Activated CD4-positive, alpha-beta T cell treated with anti-CD3 and anti-CD28 coated beads, Interleukin-2, Interleukin-4, amounts not matched to agents 100 ng/mL and 50 ng/mL, durations not matched to agents 16 hours and 8 hours (primary cell): ENCODE measurements at places on chromosomes 2 and 18.

- DNase-seq = no peak
Measured at GRCh38 chr2:218270721-218271486, 585 bp downstream of the PNKD start.

GRCh38 chr2:99336804-99337112 is 431 bp upstream of the EIF5B start:
- no peak for DNase-seq

DNA sequence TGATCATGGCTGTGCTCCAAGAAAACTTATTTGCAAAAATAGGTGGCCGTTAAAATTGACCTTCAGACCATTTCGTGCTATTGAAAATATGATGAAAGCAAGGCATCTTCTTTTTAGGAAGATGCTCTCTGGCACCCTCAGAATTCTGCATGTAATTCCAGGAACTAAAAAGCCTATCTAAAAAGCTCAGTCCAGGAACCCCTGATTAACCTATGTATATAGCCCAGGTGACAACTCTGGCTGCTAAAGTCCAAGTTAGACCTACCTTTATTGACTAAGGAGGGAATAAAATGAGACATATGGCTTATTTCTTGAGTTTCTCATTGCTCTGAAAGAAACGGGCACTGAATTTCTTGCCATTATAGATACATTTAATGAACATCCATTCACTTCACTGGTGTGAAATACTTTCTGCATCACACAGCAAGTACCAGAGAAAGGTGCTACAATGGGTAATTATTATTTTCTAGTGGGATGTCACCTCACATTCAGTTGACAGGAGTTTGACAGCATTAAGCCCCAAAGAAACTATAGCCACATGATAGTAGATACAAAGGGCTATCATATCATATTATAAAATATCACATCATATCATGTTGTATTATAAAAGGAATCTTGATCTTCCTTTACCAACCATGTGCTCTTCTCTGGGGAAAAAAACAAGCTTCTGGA is 83.8 kb downstream of the EPHA4 start:
- DNase-seq = no peak

DNA sequence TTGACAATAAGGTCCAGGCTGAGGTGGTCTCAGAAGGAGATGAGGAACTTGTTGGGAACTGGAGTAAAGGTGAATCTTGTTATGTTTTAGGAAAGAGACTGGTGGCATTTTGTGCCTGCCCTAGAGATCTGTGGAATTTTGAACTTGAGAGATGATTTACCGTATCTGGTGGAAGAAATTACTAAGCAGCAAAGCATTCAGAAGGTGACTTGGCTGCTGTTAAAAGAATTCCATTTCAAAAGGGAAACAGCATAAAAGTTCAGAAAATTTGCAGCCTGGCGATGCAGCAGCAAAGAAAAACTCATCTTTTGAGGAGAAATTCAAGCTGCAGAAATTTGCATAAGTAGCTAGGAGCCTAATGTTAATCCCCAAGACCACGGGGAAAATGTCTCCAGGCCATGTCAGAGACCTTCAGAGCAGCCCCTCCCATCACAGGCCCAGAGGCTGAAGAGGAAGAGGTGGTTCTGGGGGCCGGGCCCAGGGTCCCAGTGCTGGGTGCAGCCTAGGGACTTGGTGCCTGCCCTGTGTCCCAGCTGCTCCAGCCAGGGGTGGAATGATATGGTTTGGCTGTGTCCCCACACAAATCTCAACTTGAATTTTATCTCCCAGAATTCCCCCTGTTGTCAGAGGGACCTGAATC is 73.5 kb downstream of the FIGN start:
- DNase-seq = no peak

DNA sequence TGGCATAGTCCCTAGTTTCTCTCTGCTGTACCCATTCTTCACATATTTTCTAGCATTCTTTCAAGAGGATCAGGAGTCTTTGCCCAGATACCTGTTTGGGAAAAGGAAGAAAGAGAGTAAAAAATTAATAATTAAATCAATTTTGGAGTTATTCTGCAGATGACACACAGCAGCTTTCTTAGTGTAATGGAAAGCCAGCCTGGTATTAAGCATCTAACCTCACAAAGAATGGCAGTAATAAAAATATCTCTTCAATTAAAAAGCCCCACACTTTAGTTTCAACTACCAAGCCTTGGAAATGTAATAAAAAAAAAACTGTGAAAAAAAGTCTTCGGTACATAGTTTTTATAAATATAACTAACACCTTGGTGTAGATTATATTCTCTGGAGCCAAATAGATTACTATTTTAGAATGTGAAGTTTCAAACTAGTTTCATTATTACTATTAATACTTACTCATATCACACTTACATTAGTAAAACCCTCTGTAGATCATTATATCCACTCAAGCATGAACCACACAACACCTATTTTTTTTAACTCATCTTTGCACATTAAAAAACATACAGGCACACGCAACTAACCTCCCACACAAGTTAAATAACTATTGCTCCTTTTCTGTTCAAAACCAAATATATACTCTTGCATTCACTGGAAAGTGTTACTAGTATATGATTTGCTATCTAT is 90.9 kb downstream of the GPD2 start:
- peak; percentile 48 for DNase-seq

GRCh38 chr18:5419601-5420000 is 124.1 kb upstream of the ZBTB14 start:
- no peak for DNase-seq

DNA sequence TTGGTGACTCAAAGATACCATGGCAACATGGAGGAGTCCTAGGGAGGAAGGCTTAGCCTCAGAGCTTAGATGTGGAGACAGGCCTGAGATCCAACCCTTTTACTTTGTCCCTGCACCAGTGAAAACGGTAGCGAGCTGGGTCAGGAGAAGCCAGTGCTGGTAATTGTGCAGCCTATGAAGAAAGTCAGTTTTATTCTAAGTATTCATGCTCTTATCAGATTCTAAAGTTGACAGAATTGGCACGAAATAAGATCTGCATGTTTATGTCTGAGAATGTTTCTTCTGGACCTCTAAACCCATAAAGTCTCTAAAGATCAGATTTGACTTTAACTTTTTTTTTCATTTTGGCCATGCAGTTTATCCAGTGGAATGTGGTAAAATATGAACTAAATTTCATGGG is 93.8 kb downstream of the SCG2 start:
- DNase-seq = no peak

DNA sequence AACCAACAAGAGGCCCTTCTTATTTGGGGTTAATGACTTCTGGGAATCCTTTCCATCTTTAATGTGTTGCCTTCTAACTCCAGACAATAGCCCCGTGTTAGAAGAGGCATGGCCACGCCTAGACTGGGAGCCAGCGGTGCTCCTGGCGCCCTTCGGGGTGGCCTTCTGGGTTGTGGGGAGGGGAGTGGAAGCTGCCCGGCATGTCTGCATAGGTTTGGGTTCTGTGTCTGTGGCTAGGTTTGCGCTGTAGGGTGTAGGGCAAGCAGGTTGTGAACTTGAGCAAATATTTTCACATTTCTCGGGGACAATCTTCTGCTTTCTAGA is 40.4 kb downstream of the CELF4 start:
- no peak for DNase-seq

- no peak for DNase-seq
Measured at GRCh38 chr2:8918412-8918811, 81.0 kb upstream of the KIDINS220 start.
